Upper lobe of left lung (tissue), 6 donors: ENCODE measurements at places on chromosomes 2 and 18.

DNA sequence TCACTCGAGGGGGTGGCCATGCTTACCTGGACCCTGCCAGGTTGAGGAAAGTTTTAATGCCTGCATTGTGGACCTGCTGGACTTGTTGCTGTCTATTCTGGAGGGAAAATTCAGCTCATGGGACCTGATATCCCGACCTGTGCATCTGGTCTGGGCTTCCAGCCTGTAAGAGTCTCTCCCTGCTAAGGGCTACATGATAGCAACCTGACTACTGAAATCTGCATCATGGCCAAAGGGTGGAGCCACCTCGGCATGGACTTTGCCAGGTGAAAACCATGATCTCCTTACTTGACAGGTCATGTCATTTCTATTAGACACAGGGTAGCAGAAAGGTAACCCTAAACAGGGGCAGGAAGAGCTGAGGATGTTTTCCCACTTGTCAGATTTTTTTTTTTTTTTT is 12.9 kb upstream of the SLC66A3 start:
- no peak for DNase-seq

GRCh38 chr2:65033178-65033577 is 23.0 kb upstream of the CEP68 start:
- DNase-seq, result no peak

GRCh38 chr2:39069136-39069515 is 51.7 kb downstream of the SOS1 start:
- no peak for DNase-seq

DNA sequence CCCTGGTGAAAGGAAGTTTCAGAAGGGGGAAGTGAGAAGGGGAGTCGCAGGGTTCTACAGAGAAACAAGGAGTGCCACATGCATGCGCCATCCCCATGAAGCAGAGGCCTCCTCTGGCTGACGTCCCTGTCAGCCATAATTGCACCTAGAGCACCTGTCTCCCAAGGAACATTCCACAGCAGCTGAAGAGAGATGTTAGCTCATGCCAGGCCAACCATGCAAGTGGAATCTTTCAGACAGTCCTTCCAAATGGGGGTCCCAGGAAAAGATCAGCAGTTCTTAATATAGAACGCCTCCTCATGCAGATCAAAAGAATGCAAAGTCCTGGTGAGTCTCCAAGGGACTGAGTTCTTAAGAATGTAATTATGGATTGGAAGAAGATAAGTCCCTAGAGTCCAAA is 29.6 kb downstream of the MRO start:
- DNase-seq, result no peak

DNA sequence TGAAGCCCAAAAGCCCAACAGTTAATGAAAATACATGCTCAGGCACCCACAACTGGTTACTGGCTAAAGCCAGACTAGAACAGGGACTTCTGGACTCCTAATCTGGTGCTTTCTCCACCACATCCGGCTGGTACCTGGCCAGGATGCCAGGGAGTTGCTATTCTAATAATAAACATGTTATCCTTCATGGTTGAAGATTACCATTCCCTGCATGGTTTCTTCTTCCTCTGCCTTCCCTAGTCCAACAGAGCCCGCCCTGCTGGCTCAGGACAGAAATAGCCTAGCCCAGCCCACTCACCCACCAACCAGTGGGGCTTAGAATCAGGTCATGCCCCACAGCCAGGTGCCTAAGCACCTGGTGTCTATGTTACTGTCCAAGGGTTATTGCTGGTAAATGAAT is 184.2 kb downstream of the TMEM247 start:
- DNase-seq, result no peak

GRCh38 chr18:66325251-66325650 is 278.6 kb downstream of the CDH19 start:
- DNase-seq, result no peak

DNA sequence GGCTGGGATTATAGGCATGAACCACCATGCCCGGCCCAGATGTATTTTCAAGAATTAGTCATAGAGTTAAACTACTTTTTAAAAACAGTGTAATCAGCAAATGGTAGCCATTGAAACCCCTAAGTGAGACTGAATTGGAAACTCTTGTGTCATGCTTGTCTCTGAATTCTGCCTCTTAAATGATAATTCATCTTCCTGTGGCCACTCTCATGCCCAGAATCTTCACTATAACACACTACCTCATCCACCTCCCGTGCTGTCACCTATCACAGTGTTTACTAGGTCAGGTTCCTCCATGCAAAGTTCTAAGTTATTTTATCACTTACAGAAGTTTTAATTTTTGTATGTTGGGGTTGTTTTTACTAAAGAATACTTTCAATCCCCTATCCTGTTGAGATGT is 197.5 kb downstream of the PHLPP1 start:
- no peak for DNase-seq

DNA sequence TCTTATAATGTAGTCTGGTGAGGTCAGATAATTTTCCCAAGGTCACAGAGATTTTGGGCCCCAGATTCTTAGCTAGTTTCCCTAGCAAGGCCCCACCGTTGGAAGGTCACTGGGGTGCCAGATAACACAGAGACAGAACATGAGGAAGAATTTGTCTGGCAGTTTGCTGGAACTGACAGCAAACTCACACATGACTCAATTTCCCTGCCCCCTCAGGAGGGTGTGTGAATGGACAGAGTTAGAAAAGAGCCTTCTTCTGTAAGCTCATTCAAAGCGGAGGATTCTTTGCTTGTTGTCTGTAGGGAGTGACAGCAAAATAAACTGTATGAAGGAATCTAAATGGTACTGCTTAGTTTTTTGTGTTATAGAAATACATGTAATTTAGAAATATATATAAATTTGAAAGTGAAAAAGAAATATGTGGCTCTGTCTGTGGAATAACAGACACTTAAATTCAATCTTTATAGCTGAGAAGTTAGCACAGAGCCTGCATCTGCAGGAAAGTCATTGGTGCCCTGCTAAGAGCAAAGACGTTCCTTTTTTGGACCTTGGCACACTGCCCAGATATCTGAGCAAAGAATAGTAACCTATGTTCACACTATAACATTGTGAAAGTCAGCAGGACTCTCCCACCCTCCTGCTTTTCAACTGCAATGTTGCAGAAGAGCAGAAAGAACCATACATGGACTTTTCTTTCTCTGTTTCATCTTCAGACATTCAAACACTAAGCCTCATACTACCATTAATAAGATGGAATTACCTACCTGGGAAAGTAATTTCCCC is 2.1 kb downstream of the MDH1 start:
- no peak for DNase-seq

GRCh38 chr18:63879709-63880108 is 7.8 kb upstream of the SERPINB2 start:
- no peak for DNase-seq

DNA sequence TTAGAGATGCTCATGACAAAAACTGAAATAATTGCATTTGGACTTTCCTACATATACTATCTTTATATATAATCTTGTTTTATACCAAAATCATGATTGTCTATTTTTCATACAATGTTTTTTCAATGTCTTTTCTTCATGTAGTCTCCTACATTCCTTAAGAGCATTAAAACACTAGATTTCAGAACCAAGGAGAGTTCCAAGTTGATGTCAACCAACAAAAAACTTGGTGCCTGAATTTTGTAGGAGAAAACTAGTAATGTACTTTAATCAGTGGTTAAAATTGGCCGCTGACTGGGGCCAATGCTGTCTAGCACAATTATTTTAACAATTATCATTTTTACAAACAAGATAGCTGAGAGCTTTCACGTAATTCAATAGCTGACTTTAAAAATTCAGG is 678.8 kb downstream of the DCC start:
- DNase-seq, result no peak
